ENCODE measurements at places on chromosomes 13 and 19. TPM values are rescaled to one million over a fixed set of nuclear protein-coding genes. Genes with fewer than 3 reads are reported as not detected.

Gene USHBP1
- total RNA-seq, result 8.0 TPM

Gene ONECUT3
- total RNA-seq, result not detected

DNA sequence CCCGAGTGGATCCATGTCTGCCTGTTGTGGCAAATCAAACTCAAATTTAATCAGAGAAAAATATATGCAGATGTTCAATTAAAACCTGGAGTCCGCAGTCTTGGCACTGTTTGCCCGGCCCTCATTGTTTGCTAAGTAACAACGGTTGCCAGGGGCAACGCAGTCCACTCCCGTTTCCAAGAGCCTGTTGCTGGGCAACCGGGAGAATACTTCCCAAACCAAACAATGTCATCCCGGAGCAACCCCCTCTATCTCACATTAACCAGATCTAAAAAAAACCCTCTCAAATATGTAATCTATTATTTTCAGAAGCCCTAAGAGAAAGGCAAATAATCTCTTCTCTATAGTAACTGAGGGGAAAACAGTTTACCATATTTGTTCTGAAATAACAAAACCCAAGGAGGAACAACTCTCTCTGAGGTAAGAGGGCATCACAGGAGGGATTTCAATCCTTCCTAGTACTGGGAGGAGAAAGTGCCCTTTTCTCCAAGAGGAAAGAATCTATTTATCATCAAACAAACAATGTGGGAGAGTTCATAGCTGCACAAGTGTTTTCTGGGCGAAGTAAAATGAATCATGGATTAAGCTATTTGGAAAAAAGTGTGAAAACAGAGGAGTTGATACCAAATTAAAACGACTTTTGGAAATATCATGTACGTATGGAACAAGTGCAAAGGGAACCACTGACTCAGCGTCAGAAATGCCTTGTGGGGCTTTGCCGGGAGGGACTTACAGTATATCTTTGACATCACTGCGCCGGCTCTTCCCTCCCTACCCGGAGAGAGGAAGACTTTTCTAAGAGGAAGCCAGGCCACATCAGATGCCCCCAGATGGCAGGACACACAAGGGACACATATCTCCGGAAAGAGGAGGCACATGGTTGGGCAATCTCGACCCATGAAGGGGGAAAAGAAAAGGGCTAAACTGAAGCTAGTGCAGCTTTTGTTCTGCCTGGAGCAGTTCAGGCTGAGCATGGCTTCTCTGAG is 43.3 kb downstream of the RFX2 start:
- H3K4me3 ChIP-seq, result peak overlapping the region; percentile 18
- no peaks in the 10 kb centered on the region for H3K36me3 ChIP-seq
- peaks cover 98% of the 10 kb centered on the region for H3K4me1 ChIP-seq

DNA sequence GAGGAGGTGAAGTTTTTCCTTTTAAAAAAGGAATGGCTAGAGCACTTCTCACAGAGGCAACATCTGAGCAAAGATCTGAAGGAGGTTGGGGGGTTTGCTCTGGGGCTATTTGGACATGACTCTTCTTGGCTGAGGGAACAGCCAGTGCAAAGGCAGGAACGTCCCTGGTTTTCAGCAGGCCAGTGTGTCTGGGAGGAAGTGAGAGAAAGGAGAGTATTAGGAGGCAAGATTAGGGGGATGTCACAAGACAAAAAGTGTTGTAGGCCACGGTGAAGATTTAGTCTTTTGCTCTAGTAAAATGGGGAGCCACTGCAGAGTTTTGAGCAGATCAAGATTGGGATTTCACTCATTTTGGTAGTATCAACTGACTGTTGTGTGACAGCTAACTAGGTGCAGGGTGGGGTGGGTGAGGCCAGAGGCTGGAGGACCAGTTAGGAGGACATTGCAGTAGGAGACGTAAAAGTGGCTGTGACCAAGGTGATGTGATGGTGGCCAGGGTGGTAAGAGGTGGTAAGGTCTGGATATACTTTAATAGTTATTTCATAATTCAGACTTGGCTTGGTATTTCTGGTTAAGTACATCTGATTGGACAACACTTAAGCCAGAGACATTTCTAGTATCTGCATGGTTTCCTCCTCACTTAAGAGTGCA is 40.6 kb downstream of the WDFY2 start:
- no peaks in the 10 kb centered on the region for H3K27me3 ChIP-seq
- H3K4me1 ChIP-seq, result peaks cover 27% of the 10 kb centered on the region
- H3K27ac ChIP-seq, result no peak overlapping the region
- no peak overlapping the region for H3K4me3 ChIP-seq

- peaks cover 41% of the 10 kb centered on the region for H3K4me1 ChIP-seq
- peak overlapping the region; percentile 98 for H3K4me3 ChIP-seq
- DNase-seq, result no peak
- peaks cover 17% of the 10 kb centered on the region for H3K36me3 ChIP-seq
Measured at GRCh38 chr19:46745030-46745429, 827 bp upstream of the FKRP start.

DNA sequence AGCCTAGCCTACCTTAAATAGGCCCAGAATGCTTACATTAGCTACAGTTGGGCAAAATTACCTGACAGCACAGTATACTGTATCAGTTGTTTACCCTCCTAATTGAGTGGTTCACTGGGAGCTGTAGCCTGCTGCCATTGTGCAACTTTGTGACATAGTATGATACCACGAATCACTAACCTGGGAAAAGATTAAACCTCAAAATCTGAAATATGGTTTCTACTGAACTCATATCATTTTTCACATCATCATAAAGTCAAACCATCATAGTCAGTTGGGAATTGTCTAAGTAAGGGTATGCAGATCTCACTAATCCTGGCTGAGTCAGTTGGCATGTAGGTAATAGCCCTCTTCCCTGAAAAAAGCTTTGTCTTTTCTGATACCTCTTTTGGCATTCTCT is 9.2 kb downstream of the PAN3 start:
- H3K4me3 ChIP-seq, result no peak overlapping the region
- no peaks in the 10 kb centered on the region for H3K27me3 ChIP-seq
- H3K4me1 ChIP-seq, result no peaks in the 10 kb centered on the region
- no peak for DNase-seq
- H3K27ac ChIP-seq, result no peak overlapping the region

DNA sequence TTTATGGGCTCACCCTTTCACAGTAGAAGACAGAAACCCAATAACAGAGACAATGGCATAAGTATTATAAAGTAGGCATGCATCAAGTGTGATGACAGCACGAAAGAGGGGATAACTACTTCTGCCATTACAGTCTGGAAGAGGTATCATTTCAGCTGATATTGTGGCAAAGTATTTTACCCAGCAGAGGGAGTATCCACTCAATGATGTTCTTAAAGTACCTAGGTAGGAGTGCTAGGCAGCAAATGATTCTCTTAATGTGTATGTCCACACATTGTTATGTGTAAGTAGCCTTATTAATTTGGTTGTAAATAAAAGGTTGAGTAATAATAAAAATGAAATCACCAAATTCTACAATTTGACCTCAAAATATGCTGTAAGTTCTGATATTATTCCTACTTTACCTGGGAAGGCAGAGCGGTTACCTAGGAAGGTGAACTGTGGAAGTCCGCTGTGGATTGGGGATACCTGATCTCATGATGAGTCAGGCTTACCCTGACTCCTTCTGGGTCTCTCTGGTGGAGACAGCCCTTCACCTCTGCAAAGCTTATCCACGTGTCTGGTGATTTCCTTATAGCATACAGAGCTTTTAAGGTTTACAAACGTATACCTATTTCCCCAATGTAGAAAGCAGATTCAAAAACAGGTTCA is 4.1 kb upstream of the UBAC2 start:
- H3K27ac ChIP-seq, result no peak overlapping the region
- H3K4me3 ChIP-seq, result no peak overlapping the region
- H3K27me3 ChIP-seq, result no peaks in the 10 kb centered on the region
- H3K36me3 ChIP-seq, result no peaks in the 10 kb centered on the region

GRCh38 chr13:110151462-110151861 is 155.5 kb downstream of the COL4A1 start:
- H3K36me3 ChIP-seq, result peaks cover 83% of the 10 kb centered on the region
- no peak overlapping the region for H3K27ac ChIP-seq
- no peak for DNase-seq
- H3K4me3 ChIP-seq, result no peak overlapping the region
- H3K4me1 ChIP-seq, result peaks cover 3% of the 10 kb centered on the region
